ENCODE measurements at places on chromosomes 4 and X.

- no peak for DNase-seq
Measured at GRCh38 chrX:148872881-148873280, 372.5 kb downstream of the AFF2 start.

DNA sequence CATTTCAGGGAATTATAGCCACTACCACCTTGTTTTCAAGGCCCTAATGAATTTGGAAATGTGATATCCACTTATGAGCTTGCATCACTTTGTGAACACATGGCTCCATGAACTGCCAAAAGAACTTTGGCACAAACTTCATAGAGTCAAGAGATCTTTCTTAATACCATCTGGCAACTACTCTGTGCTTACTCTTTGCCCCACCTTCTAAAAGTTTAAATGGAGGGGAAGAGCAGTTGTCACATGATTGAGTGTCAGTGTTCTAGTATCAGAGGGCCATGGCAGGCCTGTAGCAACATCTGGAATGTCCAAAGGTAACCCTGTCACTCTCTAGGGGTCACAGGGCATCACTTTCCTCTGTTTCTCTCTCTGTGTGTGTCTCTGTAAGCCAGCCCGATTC is 2.6 kb upstream of the ADH1B start:
- DNase-seq: no peak

DNA sequence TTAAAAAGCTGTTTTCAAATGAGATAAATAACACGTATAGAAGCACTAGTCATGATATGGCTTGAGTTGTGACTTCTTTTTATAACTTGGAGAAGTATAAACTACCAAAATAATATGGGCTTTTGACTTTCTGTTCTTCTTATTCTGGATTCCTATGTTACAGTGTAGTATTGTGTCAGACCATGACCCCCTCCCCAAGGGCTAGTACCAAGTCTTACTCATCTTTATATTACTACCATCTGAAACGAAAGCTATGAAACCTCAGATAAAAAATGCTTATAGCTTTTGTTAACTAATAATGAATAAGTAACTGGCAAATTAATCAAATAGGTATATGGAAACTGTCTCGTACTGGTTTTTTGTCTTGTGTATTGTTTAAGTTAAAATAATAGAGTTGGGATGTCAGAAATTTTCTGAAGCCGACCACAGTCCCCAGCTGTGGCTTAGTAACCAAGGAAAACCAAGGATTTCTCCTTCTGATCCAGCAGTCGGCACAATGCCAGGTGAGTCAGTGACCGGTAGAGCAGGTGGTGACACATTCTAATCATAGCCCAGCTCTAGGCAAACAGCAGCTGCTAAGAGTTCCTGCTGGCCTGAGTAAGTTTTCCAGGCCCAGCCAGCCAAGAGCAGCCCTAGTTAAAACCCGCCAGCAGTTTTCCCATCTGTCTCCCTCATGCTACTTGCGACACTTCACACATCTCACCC is 163.3 kb upstream of the PRDX4 start:
- no peak for DNase-seq

DNA sequence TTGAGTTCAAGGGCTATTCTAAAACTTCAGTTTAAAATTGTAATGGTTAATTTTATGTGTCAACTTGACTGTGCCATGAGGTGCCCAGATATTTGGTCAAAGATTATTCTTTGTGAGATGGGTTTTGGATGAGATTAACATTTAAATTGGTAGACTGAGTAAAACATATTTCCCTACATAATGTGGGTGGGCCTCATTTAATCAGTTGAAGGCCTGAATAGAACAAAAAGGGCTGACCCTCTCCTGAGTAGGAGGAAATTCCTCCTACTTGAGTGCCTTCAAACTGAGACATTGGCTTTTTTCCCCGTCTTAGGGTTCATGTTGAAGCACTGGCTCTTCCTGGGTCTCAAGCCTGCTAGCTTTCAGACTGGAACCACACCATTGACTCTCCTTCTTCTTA is 89.6 kb upstream of the FAM9A start:
- no peak for DNase-seq

DNA sequence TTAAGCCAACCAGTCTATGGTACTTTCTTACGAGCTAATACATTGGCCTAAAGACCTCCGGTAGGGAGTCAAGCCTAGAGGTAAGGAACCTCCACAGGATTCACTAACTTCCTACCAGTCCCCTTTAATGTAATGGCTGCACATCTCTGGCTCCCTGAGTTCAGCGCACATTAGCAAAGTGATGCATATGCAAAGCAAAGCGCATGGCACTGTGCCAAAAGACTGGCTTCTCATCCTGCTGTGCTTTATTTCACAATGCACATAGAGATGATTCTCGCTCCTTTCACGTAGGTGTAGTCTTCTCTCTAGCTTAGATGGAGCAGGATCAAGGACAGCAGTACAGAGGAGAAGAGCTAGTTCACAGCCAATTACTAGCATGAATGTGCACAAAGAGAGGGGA is 14.6 kb upstream of the CLTRN start:
- DNase-seq: no peak

GRCh38 chr4:770022-770421 is 55.9 kb downstream of the CPLX1 start:
- no peak for DNase-seq

GRCh38 chr4:99651016-99651769 is 6.4 kb downstream of the C4orf54 start:
- DNase-seq: no peak

DNA sequence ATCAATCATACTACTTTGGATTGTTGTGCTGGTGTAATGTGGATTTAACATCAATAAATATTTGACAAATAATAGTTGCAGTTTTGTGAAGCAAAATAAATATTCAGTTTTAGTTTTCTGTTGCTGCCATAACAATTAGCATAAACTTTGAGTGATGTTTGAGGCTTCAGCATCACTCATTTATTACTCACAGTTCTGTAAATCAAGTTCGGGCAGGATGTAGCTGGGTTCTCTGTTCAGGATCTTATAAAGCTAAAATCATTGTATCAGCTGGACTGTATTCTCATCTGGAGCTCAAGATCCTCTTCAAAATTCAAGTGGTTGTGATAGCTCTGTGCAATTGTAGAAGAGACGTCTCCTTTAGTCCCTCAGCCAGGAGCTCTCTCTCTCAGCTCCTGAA is 81.7 kb downstream of the CBR4 start:
- no peak for DNase-seq

DNA sequence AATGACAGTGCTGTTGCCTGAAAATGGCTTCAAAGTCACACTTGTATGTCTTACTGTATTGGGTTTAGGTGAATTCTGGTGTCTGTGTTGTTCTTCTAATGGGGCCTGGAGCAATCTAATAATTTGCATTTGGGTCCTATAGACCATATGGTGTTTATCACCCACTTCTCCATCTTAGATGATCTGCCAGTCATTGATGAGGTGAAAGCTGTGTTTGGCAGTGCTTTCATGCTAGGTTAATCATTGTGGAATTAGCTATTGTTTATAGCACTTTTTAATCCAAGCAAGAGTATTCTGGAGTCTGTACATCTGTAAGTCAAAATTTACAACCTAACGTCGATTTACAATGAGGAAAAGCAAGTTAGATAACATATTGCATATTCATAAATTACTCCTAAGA is 572.2 kb upstream of the MAGEB2 start:
- no peak for DNase-seq

DNA sequence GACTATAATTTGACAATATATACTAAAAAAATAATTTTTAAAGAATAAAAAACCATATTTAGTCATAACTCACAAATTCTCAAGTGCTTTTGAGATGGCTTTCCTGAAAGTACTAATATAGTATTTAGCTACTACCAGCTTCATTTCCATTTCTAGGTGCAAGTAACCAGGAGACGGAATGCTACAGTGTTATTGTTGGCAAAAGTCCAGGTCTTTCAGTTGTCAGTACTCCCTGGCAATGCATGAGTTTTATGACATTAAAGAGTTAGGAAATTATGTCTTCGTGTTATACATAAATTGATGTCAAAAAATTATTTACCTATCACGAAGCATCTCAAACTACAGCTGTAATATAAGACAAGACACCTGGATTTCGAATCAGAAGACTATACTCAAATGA is 45.0 kb downstream of the TMEM47 start:
- DNase-seq: no peak

GRCh38 chr4:25343671-25344070 is 31.1 kb downstream of the ZCCHC4 start:
- DNase-seq: no peak

- DNase-seq: no peak
Measured at GRCh38 chr4:66797608-66798007, 747.7 kb downstream of the CENPC start.

Measured in KG1 (cell line).